HFF-Myc (cell line): ENCODE measurements at places on chromosomes 3 and 15.

GRCh38 chr15:91142106-91142744 is 42.2 kb downstream of the SV2B start:
- no peak for DNase-seq

DNA sequence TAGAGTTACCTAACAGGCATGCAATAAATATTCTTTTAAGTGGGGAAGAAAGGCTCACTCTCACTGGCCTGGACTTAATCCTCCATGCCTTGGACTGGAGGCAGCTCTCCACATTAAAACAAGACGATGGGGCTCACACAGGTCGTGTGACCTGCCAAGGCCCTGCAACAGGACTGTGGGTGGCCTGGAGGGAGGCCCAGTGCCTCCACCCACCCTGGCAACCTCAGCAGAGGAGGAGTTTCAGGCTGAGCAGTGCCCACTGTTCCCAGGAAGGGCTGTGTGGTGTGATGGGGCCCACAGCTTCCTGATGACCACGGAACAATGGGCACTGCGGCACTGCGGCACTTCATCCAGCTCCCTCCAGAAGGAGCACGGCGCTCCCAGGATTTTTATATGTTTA is 5.5 kb downstream of the UROC1 start:
- no peak for DNase-seq

GRCh38 chr3:140338916-140339315 is 338.9 kb upstream of the TRIM42 start:
- no peak for DNase-seq

DNA sequence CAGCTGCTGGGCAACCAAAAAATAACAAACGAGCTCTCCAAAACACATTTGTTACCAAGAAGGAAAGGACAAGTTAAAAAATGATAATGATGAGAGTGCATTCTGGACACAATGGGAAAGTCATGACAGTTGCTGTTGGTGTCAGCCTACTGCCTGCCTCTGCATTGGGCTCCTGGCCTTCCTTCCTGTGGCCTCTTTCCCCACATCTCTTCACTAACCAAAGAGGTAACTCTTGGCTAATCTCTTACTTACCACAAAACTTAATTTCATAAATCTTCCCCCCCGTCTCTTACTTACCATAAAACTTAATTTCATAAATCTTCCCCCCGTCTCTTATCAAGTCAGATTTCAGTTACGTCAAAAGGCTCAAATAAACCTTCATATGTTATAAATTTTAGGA is 58.6 kb downstream of the AGTR1 start:
- DNase-seq: no peak

DNA sequence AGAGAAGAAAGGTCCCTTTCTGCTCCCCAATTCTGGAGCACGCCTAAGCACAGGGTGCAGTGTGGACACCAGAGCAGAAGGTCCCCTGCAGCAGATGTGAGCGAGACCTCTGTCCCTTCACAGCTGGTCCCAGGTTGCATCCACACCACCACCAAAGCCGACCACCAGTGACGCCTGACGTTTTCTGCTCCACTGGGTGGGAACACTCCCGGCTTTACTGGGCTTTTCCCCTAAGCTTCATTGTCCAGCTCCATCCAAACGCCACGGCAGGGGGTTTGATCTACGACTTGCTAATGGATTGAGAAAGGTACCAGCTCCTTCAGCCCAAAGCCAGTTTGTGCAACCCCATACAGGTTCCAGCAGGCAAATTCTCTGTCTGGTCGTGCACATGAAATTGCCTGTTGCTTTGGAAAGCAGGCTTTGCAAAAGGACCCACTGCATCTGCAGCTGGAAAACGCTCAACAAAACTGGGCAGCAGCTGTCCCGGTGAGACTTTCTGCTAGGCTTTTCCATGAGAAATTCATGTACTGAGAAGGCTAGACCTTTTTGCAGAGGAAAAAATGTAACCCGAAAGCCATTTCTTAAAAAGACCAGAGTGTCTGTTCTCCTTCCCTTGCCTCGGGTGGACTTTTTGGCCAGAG is 31.1 kb downstream of the ADAMTS17 start:
- DNase-seq: no peak

GRCh38 chr3:131238496-131238895 is 143.1 kb upstream of the NUDT16 start:
- no peak for DNase-seq

- peak; percentile 27 for DNase-seq
These were observed 250.5 kb downstream of the ADAMTSL3 start for GRCh38 chr15:83904107-83905040.

GRCh38 chr3:53845103-53845880 is 927 bp downstream of the CHDH start:
- no peak for DNase-seq

DNA sequence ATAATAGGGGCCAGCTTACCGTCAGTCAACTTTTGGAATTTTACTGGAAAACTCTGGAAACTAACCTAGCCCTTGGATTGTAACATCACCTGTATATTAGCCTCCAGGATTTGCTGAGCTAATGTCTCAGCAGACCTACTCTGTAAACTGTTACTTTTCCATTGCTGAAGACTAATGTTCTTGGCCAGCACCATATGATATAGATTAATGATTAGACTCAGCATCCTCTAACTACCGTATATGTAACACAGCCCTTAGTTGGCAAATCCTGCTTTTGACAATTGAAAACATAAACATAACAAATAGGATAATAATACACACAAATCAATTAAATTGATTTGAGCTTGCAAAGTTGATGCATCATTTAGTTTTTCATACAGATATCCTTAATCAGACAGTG is 26.6 kb upstream of the GBE1 start:
- DNase-seq: no peak

DNA sequence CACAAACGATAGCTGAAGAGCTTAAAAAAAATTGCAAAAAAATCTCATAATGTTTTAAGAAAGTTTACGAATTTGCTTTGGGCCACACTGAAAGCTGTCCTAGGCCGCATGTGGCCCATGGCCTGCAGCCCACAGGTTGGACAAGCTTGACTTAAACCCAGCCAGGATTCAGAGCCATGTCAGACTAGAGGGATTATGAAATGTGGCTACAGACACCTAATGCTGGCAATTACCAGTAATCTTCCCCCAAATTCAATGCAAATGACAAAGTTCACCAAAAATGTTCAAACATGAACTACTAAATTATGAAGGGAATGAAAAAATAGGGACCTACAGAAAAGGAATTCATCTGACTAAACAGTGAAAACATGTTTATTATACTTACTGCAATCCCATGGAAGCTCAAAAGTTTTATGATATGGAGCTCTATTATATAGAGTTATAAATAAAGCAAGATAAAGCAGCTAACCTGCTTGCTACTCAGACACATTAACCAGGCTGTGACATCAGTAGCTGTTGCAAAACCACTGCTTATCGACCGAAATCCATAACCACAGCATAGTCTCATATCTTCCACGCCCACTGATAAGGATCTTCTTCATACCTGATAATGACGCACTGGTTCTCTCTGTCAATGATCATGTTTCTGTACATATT is 49.2 kb downstream of the LDHAL6B start:
- DNase-seq: no peak

DNA sequence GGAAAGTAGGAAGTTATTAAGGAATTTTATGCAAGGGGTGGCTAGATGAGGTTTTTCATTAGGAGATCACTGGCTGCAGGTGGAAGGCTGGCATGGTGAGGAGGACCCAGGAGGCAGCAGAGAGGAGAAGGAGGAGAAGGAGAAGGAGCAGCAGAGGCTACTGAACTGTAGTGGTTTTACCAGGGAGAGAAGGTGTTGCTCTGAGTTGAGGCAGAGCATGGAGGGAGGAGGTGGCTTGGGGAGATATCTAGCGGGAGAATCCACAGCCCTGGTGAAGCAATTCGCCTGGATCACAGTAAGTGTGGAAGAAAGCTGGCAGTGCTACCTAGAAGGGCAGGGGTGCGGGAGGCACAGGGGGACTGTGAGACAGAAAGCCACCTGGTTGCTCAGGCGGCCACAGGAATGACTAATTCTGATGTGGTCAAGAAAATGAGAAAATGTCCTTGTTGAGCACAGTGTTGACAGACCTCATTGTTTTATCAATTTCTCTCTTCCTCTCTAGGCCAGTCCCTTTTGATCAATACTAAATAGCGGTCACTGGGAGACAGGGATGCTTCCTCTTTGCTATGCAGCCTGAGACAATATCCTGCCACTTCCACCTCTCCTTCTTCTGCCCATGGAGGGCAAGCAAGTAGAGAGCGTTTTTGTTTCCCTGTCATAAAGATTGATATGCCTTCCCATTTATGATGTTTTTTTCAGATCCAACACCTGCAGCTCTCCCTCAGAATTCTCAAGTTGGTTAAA is 94.6 kb downstream of the EEFSEC start:
- DNase-seq: no peak

- no peak for DNase-seq
These were observed 5.4 kb downstream of the MAPKBP1 start for GRCh38 chr15:41779662-41780157.

DNA sequence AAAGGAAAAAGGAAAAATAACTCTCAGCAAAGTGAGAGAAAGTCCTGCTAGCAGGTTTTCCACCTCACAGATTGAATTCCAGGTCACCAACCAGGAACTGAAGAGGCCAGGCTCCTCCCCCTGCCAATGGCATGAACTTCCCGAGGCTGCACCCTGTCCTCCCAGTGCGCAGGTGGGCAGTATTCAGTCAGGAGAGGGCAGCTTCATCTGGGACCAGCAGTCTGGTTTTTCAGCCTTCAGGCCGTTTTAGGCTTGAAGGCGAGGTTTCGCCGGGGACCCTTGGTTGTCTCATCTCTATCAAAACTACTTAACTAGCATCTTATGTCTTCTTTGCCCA is 41.2 kb downstream of the TRAT1 start:
- DNase-seq: no peak

GRCh38 chr15:66625974-66626373 is 60.2 kb upstream of the LCTL start:
- no peak for DNase-seq

GRCh38 chr3:171526869-171527268 is 66.7 kb upstream of the TNIK start:
- peak; percentile 15 for DNase-seq

GRCh38 chr3:188278717-188279324 is 124.9 kb downstream of the LPP start:
- no peak for DNase-seq

GRCh38 chr3:59990915-59991314 is 941.1 kb upstream of the CFAP20DC start:
- no peak for DNase-seq

- no peak for DNase-seq
These were observed 36.0 kb downstream of the ADAMTS9 start for GRCh38 chr3:64651741-64652241.

DNA sequence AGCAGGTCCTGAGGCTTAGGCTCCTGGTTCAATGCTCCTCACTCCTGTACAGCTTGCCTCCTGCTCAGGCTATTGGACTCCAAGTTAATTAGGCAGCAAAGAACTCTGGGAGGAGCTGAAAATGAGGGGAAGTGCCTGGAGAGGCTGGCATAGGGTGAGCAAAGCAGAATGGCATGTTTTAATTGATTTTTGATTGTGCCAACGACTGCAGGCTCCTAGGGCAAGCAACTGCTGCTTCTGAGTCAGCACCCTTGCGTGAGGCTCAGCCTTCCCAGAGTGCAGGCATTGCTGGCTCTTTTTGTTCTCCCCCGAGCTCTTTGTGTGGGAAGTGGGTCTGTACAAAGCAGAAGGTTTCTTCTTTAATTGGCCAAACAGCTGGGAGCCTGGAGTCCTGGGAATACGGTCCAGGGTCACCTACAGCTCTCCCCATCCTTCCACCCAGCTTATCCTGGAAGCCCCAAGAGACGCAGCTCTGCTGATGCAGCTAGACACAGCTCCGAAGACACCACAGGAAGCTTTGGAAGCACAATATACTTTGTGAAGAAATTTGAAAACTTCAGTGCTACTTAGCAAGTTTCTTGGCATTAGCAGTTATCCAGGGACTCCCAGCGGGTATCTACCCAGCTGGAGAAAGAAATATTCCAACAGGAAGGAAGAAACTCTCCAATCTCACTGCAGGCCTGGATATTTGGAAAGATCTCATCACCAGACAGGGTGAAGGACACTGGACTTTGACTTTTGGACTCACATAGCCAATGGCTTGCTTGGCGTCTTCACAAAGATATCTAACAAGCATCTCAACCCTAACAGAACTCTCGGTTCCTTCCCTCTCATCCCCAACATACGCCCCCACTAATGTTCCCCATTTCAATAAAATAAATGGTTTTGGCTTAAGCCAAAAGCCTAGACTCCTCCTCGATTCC is 76.8 kb downstream of the BDH1 start:
- DNase-seq: no peak

GRCh38 chr3:124631727-124632126 is 98.5 kb upstream of the UMPS start:
- DNase-seq: no peak

DNA sequence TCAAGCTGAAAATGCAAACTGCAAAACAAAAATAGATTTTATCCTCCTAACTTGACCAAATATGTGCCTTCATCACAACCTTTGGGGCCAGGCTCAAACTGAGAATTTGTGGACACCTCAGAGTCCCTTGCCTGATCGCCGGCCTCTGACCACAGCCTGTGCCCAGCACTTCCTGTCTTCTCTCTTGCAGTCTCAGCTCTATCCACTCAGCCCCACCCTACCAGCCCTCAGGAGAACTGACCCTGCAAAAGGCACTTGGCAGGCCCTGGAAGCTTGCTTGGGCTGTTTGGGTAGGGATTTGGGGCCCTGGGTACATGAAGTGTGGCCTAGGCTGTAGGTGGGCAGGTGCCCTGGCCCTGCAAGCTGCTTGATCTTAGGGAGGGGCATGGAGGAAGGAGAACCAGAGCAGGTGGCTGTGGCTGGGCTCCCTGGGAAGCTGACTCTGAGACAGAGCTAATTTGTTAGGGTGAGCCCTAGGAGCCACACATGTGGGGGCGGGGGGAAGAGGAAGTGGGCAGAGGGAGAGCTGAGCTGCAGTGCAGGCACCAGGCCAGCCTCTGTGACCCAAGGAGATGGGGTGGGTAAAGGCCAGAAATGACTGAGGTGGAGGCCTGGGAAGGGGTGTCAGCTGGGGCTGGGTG is 8.6 kb downstream of the CLEC3B start:
- no peak for DNase-seq

GRCh38 chr3:72336821-72337479 is 511.3 kb downstream of the SHQ1 start:
- DNase-seq: peak; percentile 75

DNA sequence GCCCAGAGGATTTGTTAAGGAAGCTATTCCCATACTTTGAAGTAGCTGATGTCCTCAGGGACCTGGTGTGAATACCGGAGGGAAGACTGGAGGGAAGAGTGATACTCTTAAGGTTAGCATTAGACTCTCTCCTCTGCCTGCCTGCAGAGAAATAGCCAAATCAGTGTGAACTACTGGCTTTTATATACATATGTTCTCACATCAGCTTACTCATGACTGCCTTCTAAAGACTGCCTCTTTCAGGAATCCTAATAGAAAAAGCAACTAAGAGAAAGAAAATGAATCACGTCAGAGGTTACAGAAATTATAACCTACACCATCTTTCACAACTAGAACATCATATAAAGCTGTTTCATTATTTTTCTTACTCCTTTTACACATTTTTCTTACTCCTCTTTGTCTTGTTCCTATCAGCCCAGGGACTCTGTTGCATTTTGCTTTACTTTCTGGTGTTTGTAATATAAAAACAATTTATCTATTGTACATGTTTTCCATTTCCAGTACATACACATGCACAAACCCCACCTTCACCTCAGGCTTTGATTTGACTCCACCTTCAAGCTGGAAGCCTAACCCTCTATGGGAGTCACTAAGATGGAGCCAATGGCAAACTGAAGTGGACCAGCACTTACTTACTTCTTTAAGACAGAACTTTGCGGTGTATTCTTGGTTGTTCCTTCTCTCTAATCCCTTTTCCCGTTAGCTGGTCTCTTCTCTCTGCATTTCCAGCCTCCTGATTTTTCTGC is 257.7 kb upstream of the UBE2E1 start:
- DNase-seq: no peak
